Stimulated activated CD4-positive, alpha-beta T cell treated with anti-CD3 and anti-CD28 coated beads, Interleukin-12 subunit alpha, Interleukin-12 subunit beta, amount 100 ng/mL, for 4 hours (primary cell): ENCODE measurements at places on chromosomes 3 and 15.

DNA sequence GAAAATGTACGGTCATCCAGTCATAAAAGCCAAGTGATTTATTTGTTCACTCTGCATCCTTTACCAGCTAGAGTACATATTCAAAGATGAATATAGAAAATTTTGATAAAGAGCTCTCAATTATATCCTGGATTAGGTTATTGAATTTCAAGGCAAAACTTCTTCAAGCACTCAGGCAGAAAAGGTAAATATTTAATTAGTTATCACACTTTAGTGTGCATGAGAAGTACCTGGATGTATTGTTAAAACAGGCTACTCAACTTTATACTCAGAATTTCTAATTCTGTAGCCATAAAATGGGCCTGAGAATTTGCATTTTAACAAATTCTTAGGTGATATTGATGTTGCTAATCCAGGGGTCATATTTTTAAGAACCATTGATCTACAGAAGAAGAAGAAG, 45.3 kb downstream of the ILDR1 start:
- DNase-seq, result no peak

DNA sequence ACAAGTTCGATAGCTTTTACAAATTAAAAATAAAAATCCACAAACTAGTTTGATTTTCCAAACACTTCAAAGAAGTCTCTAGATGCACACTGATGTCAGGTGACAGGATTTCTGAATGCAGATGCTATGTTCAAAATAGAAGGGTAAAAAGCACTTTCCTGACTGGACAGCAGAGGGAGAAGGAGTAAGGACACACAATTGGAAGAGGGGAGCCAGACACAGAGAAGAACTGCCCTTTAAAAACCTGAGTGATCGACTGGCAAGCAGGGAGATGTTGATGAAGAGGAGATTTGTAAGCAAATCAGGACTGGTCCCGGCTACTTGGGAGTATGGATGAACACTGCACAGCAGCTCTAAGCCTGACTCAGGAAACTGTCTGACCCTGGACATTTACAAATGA, 612.8 kb downstream of the MAGI1 start:
- no peak for DNase-seq

DNA sequence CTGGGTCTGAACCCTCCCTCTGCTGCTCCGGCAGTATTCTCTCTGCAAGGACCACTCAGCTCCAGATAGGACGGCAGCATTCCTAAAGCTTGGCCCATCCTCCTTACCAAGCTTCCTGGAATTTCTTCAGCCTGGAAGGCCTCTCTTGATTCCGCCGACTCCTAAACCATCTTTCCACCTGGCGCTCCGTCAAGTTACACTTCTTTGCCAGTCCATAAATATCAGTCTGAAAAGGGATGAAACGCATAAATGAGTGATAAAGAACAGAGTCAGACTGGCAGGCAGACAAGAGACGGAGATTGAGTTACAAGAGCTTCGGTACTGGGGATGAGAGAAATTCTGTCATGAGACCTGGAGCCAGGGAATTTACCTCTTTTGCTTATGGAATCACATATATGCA, 44.3 kb downstream of the CERS3 start:
- no peak for DNase-seq

DNA sequence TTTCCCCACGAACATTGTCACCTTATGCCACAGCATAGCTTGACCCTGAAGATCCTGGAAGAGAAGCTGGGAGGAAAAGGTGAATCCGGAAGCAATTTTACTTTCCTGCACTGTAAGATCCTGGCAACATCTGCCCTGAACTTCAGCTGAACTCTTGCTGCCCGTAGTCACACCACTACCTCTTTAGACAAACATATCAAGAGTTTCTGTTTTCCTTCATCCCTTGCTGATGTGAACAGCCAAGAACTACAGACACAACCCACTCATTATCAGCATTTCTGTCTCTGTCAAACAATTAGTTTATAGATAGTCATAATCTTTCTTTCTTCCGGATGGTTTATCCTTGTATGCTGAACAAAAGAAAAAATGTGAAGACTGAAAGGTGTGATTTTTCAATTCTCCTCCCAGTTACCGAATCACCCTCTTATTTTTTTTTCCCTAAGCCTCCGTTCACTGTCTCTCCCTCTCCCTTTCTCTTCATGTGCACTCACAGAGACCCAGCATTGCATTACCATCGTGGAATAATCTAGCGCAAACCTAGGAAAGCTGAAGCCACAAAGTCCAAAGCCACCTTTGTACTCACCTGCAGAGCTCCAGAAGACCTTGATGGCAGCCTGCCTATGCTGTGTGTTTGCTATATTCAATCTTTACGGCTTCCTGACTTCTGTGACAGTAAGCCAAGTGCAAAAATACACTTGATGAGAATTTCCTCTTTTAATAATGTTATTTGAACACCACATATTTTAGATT, 229.2 kb downstream of the CDIN1 start:
- no peak for DNase-seq

- DNase-seq, result no peak
Measured at GRCh38 chr3:121739902-121740301, 9.6 kb downstream of the GOLGB1 start.
